ENCODE measurements at places on chromosomes 2 and 18.

DNA sequence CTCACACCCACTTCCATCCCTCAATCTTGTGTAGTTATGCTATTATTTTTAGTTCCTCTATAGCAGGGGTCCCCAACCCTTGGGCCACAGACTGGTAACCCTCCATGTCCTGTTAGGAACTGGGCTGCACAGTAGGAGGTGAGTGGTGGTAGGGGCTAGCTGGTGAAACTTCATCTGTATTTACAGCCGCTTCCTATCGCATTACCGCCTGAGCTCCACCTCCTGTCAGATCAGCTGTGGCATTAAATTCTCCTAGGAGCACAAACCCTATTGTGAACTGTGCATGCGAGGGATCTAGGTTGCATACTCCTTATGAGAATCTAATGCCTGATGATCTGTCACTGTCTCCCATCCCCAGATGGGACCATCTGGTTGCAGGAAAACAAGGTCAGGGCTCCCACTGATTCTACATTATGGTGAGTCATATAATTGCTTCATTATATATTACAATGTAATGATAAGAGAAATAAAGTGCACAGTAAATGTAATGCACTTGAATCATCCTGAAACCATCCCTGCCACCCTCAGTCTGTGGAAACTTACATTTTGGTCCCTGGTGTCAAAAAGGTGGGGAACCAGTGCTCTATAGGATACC lies 1.6 kb upstream of the RAB11FIP5 start:
- DNase-seq = no peak

- DNase-seq = no peak
These were observed 125.7 kb upstream of the THSD7B start for GRCh38 chr2:136639651-136640050.

DNA sequence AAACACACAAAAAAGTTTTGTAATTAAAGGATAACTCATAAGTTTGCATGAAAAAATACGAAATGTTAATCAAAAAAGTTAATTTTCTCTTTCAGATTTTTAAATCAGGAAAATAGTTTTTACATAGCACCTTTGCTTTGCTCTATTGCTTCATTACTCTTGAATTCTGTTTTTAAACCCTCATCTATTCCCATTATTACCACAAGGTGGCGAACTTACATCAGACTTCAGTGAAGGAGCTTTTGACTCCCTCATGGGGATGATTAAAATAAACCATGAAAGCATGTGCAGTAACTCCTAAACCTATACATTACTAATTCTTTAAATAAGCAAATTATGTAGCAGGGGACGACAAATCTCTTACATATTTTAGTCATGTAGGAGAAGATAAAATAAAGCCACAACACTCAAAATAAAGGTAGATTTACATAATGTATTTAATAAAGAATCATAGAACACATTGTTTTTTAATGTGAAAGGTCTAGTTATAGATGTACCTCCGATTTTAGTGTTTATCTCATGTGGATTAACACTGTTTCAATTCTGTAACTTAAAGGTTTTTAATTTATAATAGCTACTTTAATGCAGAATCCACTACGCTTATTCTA lies 105.2 kb downstream of the NETO1 start:
- no peak for DNase-seq

- DNase-seq = no peak
These were observed 92.8 kb upstream of the OTOS start for GRCh38 chr2:240232961-240233884.

DNA sequence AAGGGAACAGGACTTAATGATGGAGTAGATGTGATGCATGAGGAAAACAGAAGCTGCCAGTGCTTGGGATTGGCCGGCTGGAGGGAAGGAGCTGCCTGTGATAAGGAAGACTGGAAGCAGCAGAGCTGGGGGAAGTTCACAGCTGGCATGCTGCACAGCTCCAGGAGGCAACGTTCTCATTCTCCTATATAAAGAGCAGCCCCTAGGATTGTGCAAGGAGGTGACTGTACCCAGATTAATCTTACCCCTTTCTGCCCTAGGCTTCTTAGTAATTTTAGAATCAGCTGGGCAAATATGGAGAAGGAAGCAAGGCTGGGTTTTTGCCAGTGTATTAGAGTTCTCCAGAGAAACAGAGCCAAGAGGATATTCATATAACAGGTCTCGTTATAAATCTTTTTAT lies 155.8 kb downstream of the ALPK2 start:
- DNase-seq = no peak

- DNase-seq = peak; percentile 14
These were observed 16.1 kb downstream of the CEBPZ start for GRCh38 chr2:37215250-37215649.

DNA sequence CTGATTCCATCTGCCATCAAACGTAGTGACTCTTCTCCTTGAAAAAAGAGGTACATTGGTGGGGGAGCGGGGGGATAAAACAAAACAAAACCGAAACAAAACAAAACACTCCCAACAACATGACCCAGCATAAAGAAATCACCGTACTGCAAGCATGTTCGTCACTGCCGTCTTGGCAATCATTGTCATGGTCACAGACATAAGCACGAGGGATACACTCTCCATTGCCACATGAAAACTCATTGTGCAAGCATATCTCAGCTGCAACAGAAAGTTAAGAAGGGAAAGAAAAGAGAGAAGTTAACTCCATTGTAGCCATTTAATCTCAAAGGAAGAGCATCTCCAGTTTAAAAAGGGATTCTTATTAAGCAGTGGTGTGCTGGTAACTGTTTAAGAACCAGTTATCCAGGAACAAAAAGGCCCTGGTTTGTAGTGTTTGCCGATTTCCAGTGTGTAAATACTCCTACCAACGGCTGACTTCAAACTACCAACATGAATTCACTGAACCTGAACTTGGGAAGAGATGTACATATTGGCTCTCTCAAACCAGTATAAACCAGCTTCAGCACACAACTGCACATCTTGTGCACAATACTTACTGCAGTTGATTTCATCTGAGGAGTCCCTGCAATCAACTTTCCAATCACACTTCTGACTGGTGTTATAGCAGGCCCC lies 68.2 kb downstream of the LRP2 start:
- no peak for DNase-seq

GRCh38 chr2:217973008-217973787 lies 29.6 kb downstream of the TNS1 start:
- no peak for DNase-seq

- peak; percentile 90 for DNase-seq
These were observed at the start of gene ZNF396 for GRCh38 chr18:35376742-35377695. Gene ZNF396, minus strand, starts transcription at chr18:35377337. Its CDS starts 3,045 bp downstream, at chr18:35374292.

DNA sequence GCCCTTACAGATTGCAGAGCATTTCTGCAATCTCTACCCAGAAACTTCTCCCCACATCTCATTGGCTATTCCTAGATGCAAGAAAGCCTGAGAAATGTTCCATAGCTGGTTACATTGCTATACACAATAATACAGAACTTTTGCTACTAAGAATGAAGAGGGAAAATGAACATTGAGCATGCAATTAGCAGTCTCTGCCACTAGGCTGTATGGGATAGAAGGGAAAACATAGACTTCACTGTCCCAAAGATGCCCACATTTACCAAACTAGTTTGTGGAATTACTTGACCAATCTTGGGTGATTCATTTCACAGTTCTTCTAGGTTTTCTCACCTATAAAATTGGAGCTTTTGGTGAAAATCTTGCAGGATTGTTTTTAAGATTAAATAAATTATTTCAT lies 265.7 kb upstream of the NT5C1B start:
- DNase-seq = no peak

GRCh38 chr2:33605056-33605455 lies 6.0 kb upstream of the FAM98A start:
- DNase-seq = no peak

DNA sequence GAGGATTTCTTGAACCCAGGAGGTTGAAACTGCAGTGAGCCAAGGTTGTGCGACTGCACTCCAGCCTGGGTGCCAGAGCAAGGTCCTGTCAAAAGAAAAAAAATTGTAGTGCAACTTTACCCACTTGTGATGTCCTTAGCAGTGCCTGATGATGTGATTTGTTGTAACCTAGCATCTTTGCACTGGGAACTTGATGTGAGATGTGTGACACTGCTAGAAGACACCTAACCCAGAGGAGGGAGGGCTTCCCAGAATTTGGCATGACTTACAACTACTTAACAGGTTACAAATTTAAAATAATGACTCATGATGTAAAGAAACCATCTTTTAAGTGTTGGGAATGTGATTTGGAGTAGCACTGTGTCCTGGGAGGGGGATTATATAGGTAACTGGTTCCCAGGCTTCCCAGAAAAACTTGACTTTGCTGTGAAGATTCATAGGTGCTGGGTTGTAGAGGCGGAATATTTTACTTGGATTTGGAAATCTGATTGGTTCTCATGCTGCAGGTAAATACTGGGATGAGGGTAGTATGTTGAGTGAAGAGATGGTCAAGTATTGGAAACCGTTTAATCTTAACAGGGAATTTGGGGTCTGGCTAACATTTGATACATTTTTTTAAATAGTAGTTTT lies 3.7 kb downstream of the EEF1B2 start:
- DNase-seq = no peak

- no peak for DNase-seq
These were observed 243.2 kb downstream of the MYO3B start for GRCh38 chr2:170420961-170421687.

GRCh38 chr2:32064021-32064601 lies 755 bp downstream of the SPAST start:
- DNase-seq = peak; percentile 55

DNA sequence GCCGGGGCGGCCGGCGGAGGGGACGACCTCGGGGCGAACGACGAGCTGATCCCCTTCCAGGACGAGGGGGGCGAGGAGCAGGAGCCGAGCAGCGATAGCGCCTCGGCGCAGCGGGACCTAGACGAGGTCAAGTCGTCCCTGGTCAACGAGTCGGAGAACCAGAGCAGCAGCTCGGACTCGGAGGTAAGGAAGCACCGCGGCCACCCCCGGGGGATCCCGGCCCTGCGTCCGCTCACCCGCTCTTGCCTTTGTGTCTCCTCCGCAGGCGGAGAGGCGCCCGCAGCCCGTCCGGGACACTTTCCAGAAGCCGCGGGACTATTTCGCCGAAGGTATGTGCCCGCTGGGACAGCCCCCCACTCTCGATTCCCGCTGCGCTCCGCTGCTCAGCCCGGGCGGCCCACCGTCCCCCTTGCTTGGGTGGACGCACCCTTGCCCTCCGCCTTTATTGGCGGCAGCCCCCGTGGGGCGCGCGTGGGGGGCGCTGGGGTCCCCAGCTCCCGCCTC lies 611 bp downstream of the TCF7L1 start:
- no peak for DNase-seq
